ENCODE measurements at places on chromosomes 5 and 9. TPM values are rescaled to one million over a fixed set of nuclear protein-coding genes. Genes with fewer than 3 reads are reported as not detected.

Gene PCDHGA3
- not detected for total RNA-seq

Gene C1QTNF3
- 4.5 TPM for total RNA-seq

Gene C9orf152
- not detected for total RNA-seq

Gene TPRN
- total RNA-seq = 8.9 TPM

Gene FAM221B
- not detected for total RNA-seq

Gene F2RL1
- total RNA-seq = 0.89 TPM

Gene RELL2
- total RNA-seq = 26.9 TPM

Gene MEIKIN
- not detected for total RNA-seq

Gene PCDHGA2
- not detected for total RNA-seq
